ENCODE measurements at places on chromosomes 11 and 22.

- DNase-seq = no peak
Observed at GRCh38 chr11:76823481-76824028, 37.2 kb upstream of the ACER3 start.

DNA sequence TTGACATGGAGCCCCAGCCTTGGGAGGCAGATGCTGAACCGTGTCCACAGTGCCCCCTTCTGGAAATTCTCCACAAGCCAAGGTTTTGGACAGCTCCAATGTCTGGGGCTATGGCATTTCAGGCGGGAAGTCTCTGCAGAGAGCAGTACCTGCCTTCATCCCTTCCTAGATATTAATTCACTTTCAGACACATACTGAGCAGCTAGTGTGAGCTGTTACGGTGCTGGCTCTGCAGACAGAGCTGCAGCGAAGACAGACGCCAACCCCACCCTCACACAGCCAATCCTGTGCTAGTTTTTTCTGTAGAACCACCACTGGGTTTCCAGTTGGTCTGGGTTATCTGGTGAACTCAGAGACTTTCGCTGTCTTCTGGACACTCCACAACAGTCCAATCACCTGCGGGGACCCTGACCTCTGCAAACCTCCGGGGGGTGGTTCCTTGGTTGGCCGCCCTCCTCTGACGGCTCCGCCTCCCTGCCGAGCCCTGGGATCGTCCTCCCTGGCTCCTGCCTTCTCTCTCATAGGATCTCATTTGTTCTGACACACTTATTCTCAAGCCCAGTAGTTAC, 9.1 kb downstream of the LMF2 start:
- peak; percentile 31 for DNase-seq

DNA sequence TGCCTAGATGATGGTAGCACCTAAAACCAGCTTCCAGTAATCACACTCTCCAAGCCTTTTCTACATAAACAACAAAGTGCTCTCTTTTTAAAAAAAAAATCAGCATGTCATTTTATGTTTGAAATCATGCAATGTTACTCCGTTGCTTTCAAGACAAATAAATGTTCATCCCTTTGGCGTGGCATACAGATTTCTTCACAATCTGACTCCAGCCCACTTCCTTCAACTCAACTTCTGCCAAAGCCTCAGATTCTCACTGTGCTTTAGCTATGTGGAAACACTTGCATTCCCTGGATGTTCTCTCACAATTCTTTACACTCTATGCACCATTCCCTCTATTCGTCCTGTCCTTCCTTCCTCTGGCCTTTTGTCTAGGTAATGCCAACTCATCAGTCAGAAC, 206.3 kb upstream of the BLID start:
- DNase-seq = no peak

- DNase-seq = no peak
Observed at GRCh38 chr11:65685981-65686380, 23.3 kb upstream of the RELA start.

DNA sequence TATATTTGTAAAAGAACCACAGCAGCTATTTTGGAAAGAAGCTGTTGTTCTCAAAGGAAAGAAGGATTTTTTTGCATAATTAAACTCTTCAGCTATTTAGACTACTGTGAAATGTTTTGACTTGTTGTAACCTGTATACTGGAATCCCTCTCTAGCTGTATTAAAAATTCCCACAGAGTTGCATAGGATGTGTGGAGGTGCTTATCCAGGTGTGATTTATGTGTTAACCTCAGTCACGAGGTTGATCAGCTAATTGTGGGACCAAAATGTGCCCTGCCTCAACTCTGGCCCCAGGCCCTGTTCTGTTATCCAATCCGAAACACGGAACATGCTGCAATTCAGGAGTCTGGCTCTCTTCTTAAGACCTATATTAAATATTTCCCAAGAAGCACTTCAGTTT, 70.1 kb downstream of the LIF start:
- no peak for DNase-seq

- DNase-seq = no peak
Observed at GRCh38 chr11:87971354-87971753, 203.9 kb downstream of the RAB38 start.

GRCh38 chr11:20839231-20839630, 169.8 kb downstream of the NELL1 start:
- no peak for DNase-seq

DNA sequence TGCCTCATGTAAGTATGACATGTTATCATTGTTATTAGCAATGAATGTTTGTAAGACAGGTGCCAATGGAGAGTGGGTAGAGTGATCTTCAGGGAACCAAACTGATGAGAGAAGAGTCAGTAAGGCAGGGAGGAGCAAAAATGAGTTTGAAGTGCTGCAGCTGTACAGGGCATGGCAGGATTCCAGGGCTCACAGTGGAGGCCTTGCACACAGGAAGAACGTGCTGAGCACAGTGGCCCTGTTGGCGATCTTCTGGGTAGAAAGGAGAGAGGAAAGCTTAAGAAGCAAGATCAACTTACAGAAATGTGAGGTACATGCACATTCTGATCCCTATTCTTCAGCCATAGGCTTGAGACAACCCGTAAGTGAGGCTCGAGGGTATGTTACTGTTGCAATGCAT, 219.3 kb upstream of the TMEM45B start:
- DNase-seq = no peak

DNA sequence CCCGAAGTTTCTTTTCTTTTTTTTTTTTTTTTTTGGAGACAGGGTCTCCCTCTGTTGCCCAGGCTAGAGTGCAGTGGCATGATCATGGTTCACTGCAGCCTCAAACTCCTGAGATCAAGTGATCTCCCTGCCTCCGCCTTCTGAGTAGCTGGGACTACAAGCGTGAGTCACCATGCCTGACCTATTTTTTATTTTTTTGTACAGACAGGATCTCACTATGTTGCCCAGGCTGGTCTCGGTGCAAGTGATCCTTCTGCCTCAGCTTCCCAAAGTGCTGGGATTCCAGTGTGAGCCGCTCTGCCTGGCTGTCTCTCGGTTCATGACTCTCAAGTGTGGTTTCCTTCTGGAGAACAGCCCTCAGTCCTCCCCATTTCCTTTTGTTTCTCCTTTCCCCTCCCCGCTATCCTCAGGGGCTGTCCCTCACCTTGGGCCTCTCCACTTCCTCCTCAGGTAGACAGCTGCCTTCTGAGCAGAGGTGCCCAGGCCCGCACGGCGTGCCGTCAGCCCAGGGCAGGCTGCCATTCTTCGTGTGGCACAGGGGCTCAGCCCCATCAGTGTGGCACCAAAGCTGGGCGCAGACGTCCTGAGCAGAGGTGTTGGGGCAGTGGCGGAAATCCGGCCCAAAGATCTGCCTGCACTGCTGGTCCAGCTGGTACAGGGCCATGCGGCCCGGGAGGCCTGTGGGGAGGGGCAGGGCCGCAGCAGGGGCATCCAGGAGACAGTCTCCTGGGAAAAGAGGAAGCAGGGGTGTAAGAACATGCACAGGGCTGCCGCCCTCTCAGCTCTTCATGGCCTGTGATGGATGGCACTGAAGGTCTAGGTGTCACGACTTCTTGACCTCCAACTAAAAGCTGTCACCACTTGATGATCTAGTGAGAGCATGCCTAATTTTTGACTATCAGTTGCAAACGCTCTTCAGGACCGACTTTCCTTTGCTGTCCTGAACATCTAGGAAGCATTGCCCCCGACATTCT, 14.0 kb downstream of the ADAMTS8 start:
- no peak for DNase-seq

DNA sequence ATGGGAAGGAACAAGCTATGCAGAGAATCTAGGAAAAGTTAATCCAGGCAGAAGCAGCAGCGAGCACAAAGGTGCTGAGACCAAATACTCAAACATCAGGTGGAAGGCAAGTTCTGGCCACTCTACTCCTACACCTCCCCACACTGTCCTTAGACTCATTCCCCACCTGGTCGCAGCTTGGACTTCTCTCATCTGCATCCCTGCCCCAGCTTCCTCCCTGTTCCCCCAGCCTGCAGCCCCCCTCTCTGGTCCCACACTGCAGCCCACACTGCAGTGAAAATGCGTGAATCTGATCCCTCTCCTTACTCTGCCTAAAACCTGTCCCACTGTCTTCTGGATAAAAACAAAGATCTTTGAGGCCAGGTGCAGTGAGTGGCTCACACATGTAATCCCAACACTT, 9.1 kb downstream of the TPBGL start:
- DNase-seq = no peak

DNA sequence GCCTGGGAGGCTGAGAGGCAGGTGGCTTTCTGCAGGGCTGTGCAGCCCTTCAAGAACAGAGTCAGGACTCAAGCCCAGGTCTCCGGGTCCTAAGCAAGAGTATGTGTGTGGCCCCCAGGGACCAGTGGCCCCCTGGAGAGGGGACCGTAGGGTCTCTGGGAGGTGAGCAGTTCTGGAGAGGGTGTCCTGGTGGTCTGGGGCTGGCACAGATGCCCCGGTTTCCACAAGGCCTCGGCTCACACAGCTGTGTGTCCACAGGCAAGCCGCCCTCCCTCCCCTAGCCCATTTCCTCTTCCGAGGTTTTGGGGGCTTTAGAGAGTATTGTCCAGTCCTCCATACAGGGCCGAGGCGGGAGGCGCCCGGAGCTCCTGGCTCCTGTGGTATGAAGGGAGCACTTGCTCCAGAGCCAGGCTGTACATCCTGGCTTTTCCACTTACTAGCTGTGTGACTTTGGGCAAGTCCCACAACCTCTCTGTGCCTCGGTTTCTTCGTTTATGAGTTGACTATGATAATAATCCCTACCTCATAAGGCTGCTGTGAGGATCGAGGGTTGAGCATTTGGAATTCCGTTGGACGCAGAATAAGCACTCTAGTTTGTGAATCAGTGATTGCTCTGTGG, 3.4 kb upstream of the RPS19BP1 start:
- DNase-seq = no peak

GRCh38 chr11:102546923-102547471, 16.4 kb upstream of the MMP7 start:
- DNase-seq = no peak

GRCh38 chr11:67117672-67118180, 1.3 kb upstream of the KDM2A start:
- no peak for DNase-seq

GRCh38 chr11:65942531-65942930, 2.7 kb upstream of the TSGA10IP start:
- no peak for DNase-seq

DNA sequence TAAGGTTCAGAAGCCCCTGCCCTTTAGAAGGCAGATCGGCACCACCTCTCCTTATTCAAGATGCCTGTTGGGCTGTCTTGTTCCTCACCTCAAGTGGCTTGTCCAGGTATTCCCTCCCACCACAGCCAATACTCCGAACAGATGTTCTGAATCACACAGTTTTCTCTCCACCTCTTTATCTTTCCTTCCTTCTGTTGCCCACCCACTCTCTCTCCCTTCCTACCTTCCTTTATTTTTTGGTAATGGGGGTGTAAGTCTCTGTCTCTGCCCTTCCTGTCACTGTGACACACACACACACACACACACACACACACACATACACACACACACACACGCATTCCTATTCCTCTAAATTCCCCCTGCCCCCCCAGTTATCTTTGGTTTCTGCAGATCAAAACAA, 8.4 kb downstream of the BEST1 start:
- no peak for DNase-seq

DNA sequence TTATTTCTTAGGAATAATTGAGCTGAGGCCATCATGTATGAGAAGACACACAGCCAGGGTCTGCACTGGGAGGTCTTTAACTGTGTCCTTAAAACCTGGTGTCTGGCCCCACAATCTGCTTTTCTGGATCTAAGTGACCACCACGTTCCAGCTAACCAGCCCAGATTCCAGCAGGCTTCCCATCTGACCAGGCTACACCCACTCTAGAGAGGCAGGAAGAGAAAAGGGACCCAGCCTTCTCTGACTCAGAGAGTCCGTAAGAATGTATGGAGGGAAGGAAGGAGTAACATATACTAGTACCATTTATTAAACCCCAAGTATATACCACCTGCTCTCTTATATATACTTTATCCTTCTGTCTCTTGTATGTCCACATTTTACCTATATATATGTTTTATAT, 80.1 kb downstream of the LDLRAD3 start:
- DNase-seq = no peak

DNA sequence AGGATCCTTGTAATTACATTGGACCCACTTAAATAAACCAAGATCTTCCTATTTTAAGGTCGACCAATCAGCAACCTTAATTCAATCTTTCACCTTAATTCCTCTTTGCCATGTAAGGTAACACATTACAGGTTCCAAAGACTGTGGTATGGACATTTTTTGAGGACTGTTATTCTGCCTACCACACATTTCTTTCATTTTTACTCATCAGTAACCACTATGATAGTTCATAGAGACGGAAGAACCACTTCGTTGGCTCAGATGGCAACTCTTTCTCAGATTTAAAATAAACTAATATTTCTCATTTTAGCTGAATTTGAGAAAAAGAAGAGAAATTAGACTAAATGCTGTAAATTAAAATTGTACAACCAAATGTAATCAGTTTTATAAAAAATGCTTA, 96.3 kb downstream of the PAX6 start:
- DNase-seq = no peak

DNA sequence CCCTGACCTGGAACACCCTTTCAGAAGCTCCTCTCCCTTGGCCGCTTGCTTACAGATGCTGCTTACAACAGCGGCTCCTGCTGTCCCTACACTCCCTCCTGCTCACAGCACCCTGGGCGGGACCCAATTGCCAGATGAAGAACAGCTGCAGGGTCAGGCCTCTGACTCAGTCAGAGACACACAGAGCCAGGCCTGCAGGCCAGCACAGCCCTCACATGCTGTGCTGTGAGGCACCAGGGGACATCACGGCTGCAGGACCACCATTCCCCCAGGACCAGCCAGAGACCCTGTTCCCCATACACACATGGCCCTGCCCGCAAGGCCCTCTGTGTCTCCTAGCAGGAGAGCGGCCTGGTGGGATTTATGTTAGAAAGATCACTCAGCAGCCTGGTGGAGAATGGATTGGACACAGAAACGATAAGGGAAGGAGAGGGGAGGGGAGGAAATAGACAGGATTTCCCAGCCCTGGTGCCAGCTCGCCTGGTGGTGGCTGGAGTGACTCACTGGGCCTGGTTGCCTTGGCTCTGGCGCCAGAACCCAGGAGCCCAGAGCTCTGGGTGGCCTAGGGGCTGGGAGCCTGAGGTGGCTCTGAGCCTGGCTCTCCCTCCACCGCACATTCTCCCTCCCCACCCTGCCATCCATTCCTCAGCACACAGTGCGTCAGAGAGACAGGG, 6.7 kb downstream of the CAPN5 start:
- DNase-seq = peak; percentile 92

DNA sequence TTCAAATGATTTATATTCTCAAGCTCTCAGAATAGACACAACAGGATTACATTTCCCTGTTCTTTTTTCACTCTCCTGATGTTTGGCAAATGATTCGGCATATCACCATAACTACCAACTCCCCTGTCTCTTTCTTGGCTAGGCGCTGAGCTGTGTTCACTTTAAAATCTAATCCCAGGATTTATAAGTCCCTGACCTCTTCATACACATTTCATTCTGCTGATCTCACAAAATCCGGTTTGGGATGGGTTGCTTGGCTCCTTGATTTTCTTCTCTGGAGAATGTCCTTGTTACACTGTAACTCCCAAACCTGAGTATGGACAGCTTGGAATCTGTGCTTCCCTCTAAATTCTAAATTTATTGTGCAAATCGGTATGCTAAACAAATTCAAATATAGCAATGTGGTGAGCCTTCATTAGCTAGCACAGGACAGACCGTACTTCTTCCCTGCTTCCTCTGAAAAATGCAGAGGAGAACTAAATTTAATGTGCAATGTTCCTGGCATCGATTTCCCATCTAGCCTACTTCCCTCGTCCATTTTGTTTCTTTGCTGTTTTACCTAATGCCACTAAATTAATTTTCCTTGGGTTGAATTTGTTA, 858.5 kb upstream of the FAT3 start:
- no peak for DNase-seq

GRCh38 chr11:15905366-15906104, 450.8 kb downstream of the SOX6 start:
- no peak for DNase-seq
